Inflammatory macrophage treated with lipopolysaccharide for 4 hours (primary cell): ENCODE measurements at places on chromosomes 2 and 18.
A peak's percentile ranks its signal among the peaks of the same experiment; 100 is the strongest.

DNA sequence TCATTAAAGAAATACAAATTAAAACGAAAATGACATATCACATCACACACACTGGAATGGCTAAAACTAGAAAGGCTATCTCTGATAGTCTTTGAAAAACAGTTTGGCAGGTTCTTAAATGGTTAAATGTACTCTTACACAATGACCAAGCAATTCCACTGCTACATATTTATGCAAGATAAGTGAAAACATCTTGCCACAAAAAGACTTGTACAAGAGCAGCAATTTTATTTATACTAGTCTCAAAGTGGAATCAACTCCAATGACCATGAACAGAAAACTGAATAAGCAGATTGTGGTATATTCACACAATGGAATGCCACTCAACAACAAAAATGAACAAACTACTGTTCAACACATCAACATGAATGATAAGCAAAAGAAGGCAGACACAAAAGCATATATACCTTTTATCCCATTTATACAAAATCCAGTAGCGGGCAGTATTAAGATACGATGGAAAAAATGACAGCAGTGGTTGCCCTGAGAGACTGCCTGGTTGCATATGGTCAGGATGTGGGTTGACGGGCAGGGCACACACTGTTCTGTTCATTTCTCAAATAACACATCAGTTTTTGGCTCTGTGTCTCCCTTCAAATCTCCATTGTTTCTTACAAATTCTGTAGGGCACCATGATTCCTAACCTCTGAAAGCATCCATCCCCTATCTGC is 25.4 kb downstream of the SP100 start:
- DNase-seq = peak; percentile 36

GRCh38 chr2:109124982-109125592 is 3.9 kb upstream of the SH3RF3 start:
- DNase-seq = no peak

- DNase-seq = peak; percentile 86
Measured at GRCh38 chr2:231709981-231710798, 1.9 kb downstream of the PTMA start.

- peak; percentile 94 for DNase-seq
Measured at GRCh38 chr18:11857177-11857887, 6.1 kb downstream of the CHMP1B start.

DNA sequence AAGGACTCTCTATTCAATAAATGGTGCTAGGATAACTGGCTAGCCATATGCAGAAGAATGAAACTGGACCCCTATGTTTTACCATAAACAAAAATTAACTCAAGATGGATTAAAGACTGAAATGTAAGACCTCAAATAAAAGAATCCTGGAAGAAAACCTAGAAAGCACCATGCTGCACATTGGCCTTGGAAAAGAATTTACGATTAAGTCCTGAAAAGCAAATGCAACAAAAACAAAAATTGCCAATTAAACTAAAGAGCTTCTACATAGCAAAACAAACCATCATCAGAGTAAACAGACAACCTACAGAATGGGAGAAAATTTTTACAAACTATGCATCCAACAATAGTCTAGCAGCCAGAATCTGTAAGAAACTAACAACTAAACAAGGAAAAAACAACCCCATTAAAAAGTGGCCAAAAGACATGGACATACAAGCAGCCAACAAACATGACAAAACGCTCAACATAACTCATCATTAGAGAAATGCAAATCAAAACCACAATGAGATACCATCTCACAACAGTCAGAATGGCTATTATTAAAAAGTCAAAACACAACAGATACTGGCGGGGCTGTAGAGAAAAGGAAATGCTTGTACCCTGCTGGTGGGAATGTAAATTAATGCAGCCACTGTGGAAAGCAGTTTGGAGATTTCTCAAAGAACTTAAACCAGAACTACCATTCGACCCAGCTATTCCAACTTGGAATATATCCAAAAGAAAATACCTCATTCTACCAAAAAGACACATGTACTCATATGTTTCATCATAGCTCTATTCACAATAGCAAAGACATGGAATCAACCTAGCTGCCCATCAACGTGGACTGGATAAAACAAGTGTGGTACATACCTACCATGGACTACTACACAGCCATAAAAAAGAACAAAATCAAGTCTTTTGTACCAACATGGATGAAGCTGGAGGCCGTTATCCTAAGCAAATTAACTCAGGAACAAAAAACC is 30.6 kb downstream of the SEPTIN10 start:
- no peak for DNase-seq

- DNase-seq = peak; percentile 99
Measured at GRCh38 chr2:9552219-9553178, 3.1 kb downstream of the ADAM17 start.

- no peak for DNase-seq
Measured at GRCh38 chr2:109701362-109701761, 87.2 kb downstream of the SOWAHC start.

DNA sequence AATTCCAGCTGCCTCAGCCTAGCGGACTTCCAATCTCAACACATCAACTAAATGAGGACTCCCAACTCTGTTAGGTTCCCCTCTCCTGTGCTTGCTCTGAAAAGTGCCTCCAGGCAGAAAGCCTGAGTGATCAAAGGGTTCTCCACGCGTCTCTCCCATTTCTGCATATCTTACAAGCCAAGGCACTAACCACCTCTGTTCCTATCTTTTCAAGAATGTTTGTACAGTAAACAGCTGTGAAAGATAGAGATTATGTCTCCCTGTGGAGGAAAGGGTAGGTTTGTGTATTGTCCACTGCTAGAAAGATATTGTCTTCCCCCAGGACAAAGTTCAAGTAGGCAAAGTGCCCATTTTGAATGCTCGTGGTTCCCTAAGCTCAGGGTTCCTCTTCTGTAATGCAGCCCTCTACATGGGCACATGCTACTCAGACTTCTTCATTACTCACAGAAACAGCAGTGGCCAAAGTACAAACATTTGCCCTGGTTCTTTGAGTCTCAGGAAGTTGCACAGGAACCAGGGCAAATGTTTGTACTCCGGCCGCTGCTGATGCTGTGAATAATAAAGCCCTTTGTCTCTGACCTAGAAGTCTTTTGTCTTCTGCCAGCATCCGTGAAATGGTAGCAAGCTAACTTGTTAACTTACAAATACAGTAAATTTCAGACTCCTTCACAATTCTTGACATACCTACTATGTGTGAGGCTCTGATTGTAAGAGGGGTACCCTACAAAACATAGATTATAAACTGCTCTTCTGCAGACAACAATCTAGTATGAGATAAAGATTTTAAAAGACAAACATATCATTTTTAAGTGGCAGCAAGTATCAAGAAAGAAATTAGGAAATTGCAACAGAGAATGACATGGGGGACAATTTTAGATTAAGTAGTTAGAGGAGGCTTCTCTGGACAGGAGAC is 44.5 kb downstream of the PKDCC start:
- DNase-seq = peak; percentile 82

- DNase-seq = no peak
Measured at GRCh38 chr2:180385601-180386201, 378.6 kb upstream of the CWC22 start.

DNA sequence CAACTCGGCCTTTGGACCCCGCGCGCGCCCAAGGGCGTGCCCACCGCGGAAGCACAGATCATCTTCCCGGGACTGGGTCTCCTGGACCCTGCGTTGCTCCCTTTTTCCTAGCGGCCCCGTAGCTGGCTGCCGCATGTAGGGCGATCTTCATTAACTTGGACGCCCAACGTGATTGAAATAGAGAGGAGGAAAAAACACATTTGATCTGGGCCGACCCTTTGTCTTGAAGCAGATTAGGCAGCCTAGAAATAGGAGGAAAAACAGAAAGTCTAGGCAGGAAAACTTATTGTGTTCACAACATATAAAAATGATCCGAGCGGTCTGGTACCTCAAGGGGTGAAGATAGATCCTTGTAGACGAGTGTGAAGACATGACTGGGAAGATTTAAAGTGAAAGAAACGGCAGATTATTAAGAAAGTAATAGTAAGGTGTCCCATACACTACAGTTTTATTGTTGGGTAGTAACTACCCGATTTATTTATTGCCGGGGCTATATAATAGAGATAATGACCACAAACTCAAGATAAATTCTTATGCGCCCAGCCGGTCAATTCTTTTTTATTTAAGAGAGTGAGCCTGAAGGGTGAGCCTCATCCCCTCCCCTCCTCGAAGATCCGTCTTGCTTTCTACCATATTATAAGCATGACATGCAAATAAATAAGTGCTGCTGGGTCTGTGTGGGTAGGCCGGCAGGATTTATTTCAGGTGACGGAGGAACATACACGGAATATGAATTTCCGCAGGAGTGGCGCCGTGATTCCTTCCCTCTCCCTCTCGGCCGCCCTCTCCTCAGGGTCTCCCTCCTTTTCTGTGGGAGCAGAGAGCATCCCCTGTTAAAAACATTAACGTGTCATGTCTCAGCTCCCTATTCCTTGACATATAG is 147.4 kb downstream of the MEIS1 start:
- DNase-seq = no peak

- DNase-seq = no peak
Measured at GRCh38 chr2:111986116-111986900, 68.8 kb upstream of the TMEM87B start.

DNA sequence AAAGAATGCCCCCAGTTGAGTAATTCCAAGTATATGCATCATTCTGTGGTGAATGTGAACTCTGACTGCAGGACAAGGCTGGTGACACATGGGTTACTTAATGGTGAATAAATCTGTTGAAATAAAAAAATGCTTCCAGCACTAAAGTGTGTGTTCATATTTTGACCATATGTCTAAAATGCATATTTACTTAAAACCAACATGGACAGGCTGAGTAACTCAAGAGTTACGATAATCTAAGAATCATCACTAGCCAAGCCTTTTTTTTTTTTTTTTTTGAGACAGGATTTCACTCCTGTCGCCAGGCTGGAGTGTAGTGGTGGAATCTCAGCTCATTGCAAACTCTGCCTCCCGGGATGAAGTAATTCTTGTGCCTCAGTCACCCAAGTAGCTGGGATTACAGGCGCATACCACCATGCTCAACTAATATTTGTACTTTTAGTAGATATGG is 47.1 kb upstream of the CCBE1 start:
- DNase-seq = no peak

DNA sequence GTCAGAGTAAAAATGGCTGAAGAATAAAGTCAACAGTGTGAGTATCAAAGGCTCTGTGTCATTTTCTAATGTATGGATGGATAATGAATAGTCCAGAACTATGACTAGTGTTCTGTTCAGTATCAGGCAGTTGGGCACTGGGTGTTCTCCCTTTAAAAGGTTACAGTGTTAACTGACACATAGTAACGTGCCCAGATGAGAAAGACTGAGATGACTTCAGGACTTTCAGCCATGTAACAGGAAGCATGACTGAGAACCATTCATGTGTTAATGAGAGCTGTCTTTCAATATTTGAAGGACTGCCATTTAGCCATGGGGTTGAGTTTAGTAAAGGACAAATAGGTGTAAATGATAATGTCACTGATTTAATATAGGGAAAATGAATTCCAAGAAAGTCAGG is 187.1 kb downstream of the GULP1 start:
- DNase-seq = no peak

DNA sequence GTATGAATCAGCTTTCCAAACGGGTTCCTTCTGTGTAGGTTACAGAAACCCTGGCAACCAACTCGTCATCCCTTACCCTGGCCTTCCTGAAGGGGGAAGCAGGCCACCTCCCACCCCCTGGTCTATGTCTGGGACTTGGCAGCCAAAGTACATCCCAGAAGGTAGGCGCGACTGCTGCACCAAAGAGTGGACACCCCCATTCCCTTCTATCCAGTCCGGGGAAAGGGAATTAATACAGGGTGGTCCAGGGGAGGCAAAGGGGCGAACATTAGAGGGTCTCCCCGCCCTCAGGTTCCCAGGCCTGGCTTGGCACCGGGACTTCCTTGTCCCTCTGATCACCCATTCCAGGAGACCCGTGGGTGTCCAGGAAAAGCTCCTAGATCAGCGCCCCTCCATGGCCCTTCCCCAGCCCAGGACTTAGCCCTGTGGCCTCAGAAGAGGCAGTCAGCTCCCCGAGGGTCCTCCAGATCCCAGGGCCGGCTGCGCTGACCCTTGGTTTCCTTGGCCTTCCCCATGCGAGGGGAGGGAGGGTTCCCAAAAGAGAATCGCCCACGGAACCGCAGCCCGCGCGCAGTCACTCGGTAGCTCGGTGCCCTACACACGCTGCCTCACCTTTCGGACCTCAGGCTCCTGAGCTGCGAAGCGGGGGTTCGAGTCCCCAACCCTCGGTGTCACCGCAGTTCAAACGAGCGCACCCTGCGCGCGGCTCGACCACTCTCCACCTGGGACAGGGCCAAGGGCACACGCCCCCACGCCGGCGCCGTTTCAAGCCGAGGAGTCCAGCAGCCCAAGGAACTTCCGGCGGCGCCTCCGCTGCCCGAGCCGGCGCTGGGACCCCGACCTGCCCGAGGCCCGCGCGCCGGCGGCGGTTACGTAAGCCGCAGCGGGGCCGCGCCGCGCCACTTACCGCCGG is at the start of gene PER2:
Gene PER2, minus strand, starts transcription at position 874 of the 913 bp plus-strand sequence. CDS start 10,674 bp downstream, outside the sequence.
- peak; percentile 68 for DNase-seq

- DNase-seq = no peak
Measured at GRCh38 chr18:37661478-37661877, 95.9 kb upstream of the CELF4 start.

DNA sequence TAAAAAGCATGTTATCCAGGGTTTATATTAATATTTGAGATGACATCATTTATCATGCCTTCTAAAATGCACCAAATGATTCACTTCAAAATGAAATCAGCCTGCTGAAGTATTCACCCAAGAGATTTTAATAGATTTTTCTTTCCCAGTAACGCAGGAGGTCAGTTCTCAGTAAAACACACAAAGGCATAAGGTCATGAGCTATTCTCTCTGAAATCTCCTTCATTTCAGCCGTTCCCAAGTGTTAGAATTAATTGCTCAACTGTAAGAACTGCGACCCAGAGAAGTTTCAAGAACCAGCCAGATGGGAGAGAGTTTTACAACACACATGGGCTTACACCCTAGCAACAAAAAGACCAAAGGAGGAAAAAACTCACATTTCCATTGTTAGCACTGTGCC is 84.2 kb upstream of the PHLPP1 start:
- DNase-seq = no peak

- DNase-seq = no peak
Measured at GRCh38 chr2:72128059-72128842, 19.4 kb downstream of the CYP26B1 start.

DNA sequence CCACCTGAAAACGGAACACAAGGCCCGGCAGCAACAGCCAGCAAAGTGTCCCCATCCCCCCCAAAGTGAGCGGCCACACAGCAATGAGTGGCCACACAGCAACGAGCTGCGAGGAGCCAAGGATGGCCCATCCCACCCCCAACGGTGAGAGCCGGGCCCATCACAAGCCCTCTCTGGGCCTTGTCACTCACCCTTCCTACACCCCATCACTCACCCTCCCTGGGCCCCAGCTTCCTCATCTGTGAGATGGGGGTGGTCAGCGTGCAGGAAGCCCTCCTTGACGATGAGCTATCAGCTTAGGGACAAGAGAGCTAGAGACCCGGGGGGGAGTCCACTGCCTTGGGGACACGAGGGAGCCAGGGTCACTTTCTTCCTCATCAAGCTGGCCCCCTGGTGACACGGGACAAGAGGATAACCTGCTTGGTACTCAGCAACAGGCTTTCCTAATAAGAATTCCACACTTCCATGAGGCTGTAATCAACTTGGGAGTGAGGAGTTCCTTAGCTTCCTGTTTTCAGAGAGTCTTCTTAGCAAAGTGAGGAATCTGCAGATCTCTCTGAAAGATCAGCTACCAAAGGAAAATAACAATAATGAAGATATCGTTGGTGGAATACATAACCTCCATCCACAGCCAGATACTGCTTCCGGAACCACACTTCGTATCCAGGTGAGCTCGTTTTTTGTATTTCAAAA is 92.8 kb downstream of the HDAC4 start:
- no peak for DNase-seq
